ENCODE measurements at places on chromosomes 11 and 22.

DNA sequence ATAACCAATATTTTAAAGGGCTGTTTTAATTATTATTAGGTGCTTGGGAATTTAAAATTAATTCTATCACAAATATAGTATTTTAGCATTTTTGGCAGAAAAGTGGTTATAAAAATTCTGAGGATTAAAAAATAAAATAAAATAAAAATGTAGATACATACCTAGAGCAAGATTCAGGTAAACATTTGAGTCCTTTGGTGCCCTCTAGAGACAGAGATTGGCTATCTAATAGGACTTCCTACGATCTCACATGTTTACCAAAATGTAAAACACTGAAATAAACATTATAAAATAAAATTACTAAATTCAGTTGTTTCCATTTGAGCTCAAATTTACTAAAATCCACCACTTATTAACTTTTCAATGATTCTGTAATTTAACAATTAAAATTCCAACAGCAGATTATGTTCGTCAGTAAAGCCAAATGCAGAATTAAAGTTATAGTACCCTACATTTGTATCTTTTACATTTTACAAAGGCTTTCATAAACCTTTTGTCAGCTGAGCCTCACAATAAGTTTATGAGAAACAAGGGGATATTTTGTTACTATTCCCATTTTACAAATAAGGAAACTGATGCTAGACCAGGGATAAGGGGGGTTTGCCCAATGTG is 27.7 kb downstream of the SLC36A4 start:
- DNase-seq: no peak

DNA sequence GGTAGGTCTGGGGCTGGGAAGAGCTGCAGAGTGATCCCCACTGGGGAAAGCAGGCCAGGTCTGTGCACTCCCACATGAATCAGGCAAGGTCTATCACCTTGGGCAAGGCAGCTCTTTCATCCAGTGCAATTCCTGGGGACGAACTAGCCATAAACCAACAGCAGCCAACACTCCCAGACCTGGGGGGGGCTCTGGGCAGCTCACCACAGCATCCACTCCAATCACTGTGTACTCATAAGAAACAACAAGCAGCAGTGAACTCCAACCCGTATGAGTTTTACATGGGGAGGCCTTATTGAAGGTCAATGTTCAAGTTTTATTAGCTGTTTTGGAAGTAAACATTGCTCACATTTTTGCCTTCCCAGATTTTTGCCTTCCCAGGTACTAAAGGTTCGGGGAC is 157.4 kb upstream of the NAV2 start:
- DNase-seq: no peak

GRCh38 chr22:39309364-39309861 is 10.0 kb downstream of the RPL3 start:
- no peak for DNase-seq

DNA sequence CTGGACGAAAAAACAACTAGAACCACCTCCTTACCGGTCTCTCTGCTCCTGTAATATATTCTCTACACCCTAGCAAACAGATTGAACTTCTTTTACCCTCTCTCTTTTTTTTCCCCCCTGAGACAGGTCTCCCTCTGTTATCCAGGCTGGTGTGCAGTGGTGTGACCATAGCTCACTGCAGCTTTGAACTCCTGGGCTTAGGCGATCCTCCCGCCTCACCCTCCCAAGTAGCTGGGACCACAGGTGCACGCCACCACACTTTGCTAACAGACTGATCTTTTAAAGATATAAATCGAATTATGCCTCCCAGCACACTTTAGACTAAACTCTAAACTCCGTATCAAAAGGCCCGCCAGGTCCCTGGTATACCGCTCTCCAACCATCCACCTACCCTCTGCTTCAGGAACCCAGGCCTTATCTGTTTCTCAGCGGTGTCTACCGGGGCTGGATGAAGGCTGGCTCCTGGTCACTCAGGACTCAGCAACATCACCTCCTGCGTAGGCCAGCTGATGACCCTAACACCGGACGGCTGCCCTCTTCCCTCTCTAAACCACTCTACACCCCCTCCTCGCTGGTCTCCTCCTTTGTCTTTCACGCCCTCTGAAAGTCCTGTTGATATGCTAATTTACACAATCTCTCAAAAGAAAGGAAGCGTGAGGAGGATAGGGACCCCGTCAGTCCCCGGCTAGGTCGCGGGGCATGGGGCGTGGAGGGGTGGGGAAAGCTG is 745 bp downstream of the C22orf39 start:
- DNase-seq: no peak

- no peak for DNase-seq
These were observed 1.6 kb upstream of the LGALS2 start for GRCh38 chr22:37581504-37581903.

- DNase-seq: no peak
These were observed 97.5 kb upstream of the CD82 start for GRCh38 chr11:44467931-44468330.

DNA sequence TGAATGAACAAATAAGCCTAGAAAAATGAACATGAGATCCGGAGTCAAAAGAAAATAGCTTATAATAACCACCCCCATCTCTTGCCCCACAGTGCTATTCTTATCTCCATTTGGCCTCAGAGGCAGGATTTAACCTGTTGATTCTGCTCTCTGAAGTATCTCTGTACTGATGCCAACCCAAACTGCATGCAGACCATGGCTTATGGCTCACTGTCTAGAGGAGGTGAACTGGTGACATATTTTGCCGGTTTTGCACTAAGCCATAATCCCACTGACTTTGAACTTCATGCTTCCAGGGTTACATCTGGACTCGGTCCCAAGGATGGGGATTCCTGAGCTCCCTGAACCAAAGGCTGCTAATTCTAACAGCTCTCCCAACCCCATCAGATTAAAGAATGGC is 397.1 kb downstream of the TENM4 start:
- DNase-seq: no peak

GRCh38 chr11:86523738-86524619 is 148.4 kb downstream of the ME3 start:
- DNase-seq: no peak

DNA sequence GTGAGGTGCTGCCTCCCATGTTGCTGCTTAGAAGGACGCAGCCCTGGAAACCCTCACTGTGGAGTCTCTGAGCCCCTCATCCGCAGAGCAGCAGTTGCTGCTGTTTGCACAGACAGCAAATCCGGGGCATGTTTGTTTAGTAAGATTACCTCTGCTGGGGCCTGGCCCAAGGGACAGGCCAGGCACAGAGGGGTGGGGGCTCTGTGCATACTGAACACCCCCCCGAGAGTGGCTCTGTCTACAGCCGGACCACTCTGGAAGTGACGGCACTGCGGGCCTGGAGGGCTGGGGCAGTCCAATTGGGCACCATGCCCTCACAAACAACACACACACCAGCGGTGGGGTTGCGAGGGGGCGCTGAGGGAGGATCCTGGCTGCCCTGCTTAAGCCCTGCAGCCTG is 22.9 kb upstream of the CCDC188 start:
- DNase-seq: no peak

DNA sequence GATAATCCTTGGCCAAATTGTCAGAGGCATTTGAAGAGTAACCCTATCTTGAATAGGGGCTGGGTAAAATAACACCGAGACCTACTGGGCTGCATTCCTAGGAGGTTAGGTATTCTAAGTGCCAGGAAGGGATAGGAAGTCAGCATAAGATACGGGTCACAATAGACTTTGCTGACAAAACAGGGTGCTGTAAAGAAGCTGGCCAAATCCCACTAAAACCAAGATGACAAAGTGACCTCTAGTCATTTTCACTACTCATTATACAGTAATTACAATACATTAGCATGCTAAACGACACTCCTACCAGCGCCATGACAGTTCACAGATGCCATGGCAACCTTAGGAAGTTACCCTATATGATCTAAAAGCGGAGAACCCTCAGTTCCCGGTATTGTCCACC is 964 bp upstream of the REXO2 start:
- DNase-seq: no peak

DNA sequence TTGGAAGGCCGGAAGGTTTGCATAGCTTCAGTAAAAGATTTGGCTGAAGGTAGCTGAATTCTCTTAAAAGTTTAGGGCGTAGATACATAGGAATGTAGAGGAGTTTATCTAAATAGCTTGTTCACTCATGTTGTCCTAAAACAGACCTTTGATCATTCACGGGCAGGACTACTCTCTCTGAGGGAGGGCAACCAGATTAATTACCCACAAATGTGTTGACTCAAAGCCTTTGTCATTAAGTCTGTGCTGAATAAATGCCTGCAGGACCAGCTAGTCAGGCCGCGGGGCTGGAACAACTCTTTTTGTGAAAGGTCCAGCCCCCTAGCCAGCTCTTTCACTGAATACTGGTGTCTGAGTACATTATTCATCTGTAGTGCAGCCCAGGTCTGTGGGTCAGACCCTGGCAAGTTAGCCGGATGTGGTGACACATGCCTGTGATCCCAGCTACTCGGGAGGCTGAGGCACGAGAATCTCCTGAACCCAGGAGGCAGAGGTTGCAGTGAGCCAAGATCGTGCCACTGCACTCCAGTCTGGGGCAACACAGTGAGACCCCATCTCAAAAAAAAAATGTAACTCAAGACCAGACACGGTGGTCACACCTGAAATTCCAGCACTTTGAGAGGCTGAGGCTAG is 2.8 kb upstream of the FADD start:
- no peak for DNase-seq

- DNase-seq: no peak
These were observed 21.0 kb upstream of the OR5AK2 start for GRCh38 chr11:56967726-56968125.

GRCh38 chr22:22884888-22885840 is 2.5 kb upstream of the IGLL5 start:
- no peak for DNase-seq

GRCh38 chr11:47425611-47426010 is 628 bp downstream of the PSMC3 start:
- DNase-seq: no peak

- no peak for DNase-seq
These were observed 4.9 kb upstream of the EXT2 start for GRCh38 chr11:44090539-44090938.

- no peak for DNase-seq
These were observed 5.4 kb downstream of the HYOU1 start for GRCh38 chr11:119051440-119052162.

- no peak for DNase-seq
These were observed 37.5 kb upstream of the TCF20 start for GRCh38 chr22:42307806-42308563.

DNA sequence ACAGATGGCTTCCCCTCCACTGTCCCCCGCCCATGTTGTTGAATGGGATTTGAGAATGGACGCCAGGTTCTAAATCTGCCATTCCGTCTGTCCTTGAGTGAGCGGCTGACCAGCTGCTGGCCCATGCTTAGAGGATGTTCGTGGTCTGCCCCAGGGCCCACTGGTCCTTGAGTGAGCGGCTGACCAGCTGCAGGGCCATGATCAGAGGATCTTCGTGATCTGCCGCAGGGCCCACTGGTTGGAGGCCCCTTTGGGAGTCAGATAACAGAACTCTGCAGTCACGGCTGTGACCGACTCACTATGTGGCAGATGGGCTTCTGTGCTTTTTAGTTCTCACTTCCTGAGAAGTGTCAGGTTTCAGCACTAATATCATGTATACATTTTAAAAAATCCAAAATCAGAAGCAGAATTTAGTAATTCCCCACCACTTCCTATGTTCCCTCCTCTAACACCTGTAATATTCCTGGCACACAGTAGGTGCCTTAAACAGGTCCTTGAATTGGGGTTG is 54.1 kb downstream of the MICAL3 start:
- DNase-seq: no peak

DNA sequence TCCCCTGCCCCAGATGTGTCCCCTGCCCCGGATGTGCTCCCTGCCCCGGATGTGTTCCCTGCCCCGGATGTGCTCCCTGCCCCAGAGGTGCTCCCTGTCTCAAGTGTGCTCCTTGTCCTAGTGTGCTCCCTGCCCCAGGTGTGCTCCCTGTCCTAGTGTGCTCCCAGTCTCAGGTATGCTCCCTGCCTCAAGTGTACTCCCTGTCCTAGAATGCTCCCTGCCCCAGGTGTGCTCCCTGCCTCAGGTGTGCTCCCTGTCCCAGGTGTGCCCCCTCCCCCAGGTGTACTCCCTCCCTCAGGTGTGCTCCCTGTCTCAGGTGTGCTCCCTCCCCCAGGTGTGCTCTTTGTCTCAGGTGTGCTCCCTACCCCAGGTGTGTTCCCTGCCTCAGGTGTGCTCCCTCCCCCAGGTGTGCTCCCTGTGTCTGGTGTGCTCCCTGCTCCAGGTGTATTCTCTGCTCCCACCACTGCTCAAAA is 48.7 kb upstream of the RASD2 start:
- no peak for DNase-seq

DNA sequence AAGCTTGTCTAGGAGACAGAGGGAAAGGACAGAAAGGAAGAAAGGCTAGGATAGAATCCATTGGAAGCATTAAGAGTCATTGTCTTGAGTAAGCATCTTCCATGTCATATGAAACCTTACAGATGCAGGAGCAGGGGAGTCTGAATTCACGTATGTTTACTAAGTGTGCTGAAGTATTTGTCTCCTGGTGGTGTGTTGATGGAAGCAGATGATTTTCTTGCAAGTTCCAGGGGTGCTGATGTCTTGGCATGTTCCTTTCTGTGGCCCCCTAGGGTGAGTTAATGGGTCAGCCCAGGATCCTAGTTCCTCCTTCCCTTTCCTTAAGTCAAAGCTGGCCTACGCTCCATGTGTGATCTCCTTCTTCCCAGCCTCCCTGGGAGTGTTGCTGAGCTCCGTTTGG is 110.2 kb downstream of the TEAD1 start:
- DNase-seq: no peak

DNA sequence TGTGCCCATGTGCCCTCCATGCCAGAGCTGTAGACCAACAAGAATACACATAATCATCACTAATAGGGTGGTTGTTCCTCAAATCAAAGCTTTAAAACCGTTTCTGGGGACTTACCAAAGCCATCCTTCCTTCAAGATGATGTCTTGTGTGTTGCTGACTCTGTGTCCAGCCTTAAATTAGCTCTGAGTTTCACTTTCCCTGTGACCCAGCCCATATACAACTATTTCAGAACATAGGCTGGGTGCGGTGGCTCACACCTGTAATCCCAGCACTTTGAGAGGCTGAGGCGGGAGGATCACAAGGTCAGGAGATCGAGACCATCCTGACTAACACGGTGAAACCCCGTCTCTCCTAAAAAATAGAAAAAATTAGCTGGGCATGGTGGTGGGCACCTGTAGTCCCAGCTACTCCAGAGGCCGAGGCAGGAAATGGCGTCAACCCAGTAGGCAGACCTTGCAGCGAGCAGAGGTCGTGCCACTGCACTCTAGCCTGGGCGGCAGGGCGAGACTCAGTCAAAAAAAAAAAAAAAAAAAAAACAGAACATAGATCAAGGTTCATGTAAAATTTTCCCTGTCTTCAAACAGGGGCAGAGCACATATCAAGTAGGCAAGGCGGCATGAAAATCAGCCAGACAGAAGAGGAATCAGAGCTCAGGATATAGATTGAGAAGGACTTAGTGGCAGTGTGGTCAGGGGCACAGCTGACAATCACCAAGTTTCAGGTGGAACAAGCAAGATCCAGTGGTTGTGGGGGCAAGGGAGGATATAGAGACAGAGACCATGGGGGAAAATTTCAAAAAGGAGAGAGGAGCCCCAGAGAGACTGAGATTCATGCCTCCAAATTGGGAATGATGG is at the start of gene PLAAT2:
Gene PLAAT2, minus strand, starts transcription at position 179 of the 855 bp plus-strand sequence. Its CDS starts 55 bp downstream, at position 124.
- DNase-seq: no peak

- no peak for DNase-seq
These were observed 2.0 kb downstream of the SERPINH1 start for GRCh38 chr11:75563978-75564552.
